ENCODE measurements at places on chromosomes 2 and 18.

DNA sequence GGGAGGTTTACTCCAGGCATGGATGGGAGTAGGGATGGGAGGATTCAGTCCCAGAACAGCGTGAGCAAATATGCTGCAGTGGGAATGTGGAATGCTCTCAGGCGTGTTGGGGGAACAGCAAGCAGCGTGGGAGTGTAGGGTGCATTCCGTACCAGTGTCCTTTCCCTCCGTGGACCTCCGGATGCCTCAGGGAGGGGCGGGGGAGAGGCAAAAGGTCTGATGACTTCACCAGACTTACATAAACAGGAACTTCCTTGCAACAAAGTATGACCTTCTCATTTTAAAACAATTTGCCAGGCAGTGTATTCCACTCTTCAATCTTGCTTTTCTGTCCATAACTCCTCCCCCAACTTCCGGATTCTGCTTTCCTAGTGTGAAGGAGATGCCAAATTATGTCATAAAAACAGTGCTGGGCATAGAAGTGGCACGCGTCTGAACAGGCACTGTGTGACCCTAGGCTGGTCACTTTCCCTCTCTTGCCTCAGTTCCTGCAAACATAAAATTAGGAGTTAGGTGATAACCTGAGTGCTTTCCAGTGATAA is 36.9 kb downstream of the RPL37A start:
- DNase-seq = no peak

- DNase-seq = no peak
These were observed 601.5 kb upstream of the FSHR start for GRCh38 chr2:49755777-49756176.

DNA sequence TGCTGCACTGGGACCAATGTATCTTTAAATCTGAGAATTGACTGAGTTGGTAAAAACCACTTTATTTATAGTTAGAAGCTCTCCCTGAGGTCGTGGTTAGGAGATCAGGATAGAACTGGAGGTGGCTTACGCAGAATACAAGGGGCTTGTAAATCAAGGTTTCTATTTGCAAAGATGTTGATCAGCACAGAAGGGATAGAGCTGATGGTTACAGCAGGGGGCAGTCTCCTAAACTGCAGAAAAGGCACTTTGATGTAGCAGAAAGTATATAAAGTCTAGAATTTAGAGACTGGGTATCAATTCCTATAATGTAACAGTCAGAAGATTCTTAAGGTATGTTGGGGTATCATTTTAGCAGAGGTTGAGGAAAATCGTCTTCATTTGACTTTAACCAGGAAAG is 25.2 kb upstream of the ACVR1 start:
- no peak for DNase-seq

GRCh38 chr18:59142274-59142673 is 2.6 kb downstream of the SEC11C start:
- DNase-seq = no peak

- DNase-seq = no peak
These were observed 42.7 kb downstream of the EPHA4 start for GRCh38 chr2:221529177-221529942.

DNA sequence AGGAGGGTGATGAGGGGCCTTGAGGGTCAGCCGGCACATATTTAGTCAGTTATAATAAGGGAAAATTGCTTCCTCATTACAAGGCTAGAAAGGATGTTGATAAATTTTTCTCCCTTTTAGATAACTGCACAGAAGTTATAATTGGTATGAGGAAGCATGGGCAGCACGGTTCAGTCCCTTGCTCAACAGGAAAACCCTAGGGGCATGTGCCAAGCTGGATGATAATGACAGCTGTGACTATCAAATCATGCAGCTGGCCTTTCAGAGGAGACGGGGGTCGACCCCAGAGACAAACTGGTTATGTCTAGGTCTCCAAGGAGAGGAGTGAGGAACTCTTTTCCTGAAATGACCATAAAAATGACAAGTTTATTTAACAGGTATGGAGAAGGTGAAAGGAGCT is 448.1 kb upstream of the VRK2 start:
- no peak for DNase-seq

DNA sequence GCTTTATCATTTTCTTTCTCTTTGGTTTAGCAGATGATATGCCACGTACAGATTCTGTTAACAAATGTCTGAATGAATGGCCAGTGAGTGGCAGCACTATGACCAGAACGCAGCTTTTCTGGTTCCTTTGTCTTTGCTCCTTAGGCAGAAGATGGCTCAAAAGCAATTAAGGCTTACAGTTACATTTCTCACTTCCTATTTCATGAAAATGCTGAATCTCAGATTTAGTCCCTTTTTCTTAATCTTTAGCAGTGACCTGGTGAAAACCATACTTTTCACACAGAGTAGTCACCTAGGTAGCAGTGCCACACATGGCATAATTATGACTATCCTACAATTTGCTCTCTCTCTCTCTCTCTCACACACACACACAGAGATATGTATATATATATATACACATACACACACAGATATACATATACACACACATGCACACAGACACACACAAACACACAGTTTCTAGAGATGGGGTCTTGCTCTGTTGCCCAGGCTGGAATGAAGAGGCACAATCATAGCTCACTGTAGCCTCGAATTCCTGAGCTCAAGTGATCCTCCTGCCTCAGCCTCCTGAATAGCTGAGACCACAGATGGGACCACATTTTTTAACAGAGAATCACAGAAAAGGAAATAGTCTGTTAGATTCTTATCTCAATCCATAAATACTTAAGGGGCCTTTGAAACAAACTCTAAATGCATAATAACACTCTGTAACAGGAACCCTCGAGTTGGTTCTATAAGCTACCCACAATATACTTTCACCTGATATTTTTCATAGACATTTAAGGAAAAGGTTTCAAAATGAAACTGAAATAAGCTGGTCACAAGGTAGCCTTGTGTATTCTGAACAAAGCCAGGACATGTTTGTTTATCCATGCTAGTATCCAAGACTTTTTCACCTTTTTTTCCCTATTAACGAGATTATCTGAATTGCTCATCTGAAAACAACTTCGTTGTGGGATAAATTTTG is 11.6 kb downstream of the PDE6D start:
- DNase-seq = no peak

- peak; percentile 59 for DNase-seq
These were observed 153.5 kb downstream of the AGPS start for GRCh38 chr2:177545981-177546585.

GRCh38 chr2:185278761-185279160 is 459.8 kb upstream of the FSIP2 start:
- no peak for DNase-seq

GRCh38 chr2:129457277-129457818 is 522.1 kb upstream of the RAB6C start:
- DNase-seq = no peak

- no peak for DNase-seq
These were observed 20.8 kb downstream of the KIF1A start for GRCh38 chr2:240799033-240799820.

- DNase-seq = no peak
These were observed 3.7 kb downstream of the ETAA1 start for GRCh38 chr2:67400560-67401485.

GRCh38 chr2:160076914-160077313 is 14.5 kb upstream of the PLA2R1 start:
- DNase-seq = no peak

- DNase-seq = no peak
These were observed 3.3 kb downstream of the KCNIP3 start for GRCh38 chr2:95300450-95300849.

DNA sequence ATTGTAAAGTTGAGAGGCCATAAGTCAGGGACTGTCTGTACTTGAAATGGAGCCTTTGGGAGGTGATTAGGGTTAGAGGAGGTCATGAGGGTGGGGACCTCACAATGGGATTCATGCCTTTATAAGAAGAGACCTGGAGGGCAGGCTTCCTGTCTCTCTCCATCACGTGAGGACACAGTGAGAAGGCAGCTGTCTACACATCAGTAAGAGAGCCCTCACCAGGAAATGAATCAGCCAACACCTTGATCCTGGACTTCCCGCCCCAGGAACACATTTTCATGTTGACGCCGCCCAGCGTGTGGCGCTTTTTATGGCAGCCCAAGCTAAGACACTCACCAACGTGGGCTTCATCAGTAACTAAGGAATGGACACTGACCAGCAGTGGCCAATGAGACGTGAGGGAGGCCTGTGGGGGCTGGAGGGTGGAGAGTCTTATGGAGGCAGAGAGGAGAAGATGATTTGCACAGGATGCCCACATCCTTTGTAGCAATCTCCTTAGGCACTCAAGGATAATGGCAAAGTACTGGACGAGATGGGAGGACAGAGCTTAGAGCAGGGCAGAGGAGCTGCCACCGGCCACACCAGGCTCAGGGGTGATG is 162.7 kb downstream of the EIPR1 start:
- DNase-seq = no peak

DNA sequence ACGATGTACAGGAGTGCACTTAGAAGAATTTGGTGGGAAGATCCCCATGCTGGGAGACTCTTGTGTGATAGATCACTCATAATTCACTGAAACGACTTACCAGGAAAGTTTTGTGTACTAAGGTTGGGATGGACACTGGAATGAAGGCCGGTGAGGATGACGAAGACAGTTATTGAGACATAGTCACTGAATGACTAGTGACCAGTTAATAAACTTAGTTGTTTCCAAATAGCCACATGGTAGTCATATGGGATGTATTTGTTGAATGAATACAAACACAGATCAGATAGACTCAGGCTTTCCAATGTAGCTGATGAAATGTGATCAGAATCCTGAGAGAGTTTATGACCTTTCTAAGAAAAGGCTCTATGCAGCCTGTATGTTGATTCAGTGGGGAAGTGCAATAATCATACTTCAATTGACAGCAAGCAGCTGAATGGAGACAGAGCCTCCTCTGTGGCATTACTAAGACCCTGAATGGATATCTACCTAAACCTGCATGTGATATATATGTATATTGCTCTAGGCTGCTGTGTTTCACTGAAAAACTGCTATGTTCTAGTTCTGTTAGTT is 20.4 kb downstream of the GDF7 start:
- no peak for DNase-seq

- no peak for DNase-seq
These were observed 27.3 kb upstream of the C2orf66 start for GRCh38 chr2:196836440-196836839.

GRCh38 chr18:22285361-22286140 is 116.2 kb downstream of the GATA6 start:
- no peak for DNase-seq

GRCh38 chr2:10457846-10458598 is 9.9 kb upstream of the ODC1 start:
- no peak for DNase-seq

- DNase-seq = no peak
These were observed 11.7 kb downstream of the CDC42EP3 start for GRCh38 chr2:37659723-37660122.

GRCh38 chr2:25314514-25315315 is 27.0 kb downstream of the DNMT3A start:
- no peak for DNase-seq

DNA sequence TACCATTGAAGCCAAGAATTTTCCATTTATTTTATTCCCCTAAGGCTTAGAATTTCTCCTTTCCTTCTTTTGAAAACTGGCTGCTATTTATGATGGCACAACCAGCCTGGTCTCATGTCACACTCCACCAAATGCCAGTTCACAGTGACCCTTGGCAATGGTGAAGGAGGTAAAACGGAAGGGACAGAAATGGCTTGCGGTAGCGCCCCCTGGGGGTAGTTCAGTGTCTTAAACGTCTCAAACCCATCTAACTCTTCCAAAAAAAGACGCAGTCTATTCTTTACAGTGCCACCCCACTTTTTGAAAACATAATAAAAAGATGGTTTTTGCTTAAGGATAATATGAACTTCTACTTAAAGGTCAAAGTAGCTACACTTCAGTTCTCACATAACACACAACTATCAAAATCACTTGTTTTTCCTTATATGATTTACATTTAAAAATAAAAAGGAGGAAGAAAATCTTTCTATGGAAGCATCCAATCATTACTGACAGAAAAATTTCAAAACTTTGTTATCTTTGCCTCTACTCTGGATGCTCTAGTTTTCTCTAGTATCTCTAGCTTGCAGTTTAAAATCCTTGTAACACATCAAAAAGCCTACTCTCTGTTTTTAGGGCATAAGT is 28.0 kb downstream of the PNO1 start:
- no peak for DNase-seq

DNA sequence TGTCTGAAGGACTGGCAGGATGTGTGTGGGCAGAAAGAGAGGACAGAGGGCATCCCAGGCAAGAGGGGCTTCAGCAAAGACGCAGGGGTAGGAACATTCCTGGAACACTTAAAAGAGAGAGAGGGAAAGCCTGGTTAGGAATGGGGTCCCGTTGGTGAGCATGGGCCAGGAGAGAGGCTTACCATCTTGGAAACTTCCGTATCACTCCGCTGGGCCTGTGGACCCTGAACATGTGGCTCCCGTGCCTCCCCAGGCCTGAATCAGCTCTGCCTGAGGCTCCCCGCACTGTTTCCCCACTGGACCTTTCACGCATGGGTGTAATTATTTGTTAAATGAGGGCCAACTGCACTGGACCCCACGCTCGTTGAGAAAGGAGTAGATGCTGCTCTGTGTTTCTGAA is 191.1 kb upstream of the GLI2 start:
- DNase-seq = no peak

DNA sequence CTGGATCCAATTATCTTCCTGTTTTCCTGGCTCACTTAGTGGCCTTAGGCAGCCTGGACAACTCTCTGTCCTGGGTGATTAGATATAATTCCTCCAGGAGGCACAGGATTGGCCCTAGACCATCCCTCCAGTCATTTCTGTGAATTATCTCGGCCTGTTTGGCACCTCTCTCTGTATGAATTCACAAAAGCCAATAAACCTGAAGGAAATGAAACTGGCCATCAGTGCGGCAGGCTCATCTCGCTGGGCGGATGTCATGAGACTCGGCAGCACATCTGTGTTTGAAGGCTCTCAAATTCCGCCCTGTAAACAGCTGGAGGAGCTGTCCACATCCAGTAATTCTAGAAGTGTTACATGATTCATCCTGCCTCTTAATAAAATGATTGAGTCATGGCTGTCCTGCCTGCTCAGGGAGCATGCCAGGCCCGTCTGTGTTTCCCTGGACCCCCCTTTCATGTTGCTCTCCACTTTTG is 38.6 kb downstream of the ACOXL start:
- DNase-seq = no peak

DNA sequence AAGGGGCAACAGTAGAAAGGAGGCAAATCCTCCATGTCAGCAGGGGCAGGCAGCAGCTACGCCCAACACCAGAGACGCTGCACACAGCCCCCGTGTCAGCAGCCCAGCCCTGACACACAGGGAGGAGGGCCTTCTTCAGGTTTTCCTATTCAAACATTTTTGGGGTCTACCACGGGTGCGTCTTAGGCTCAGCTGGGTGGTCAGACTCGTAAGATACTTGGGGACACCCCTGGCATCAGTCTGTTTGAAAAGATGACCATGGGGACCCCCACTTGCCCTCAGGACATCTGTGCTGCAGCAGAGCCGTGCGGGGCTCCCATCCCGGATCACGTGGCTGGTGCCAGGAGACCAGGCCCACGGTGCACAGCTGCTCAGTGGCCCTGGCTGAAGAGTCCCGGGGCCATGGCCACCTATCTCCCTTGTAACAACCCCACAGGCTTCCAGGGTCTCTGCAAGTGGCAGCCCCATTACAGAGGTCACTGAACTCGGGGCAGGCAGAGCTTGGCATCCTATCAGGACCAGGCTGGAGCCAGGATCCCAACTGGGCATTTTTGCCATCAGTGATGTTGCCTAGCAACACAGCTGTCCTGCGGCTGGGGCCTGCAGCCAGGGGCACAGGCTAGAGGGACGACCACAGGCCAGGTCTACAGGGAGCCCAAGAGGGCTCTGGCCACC is 82.5 kb downstream of the EDAR start:
- DNase-seq = no peak

Measured in NCI-H524 treated with DMSO at 0.1 percent for 48 hours (cell line).